CD4-positive, alpha-beta T cell treated with Interferon gamma for 1 hour (primary cell): ENCODE measurements at places on chromosomes 2 and 18.

GRCh38 chr2:102708847-102709559, 52.8 kb upstream of the TMEM182 start:
- DNase-seq, result no peak

DNA sequence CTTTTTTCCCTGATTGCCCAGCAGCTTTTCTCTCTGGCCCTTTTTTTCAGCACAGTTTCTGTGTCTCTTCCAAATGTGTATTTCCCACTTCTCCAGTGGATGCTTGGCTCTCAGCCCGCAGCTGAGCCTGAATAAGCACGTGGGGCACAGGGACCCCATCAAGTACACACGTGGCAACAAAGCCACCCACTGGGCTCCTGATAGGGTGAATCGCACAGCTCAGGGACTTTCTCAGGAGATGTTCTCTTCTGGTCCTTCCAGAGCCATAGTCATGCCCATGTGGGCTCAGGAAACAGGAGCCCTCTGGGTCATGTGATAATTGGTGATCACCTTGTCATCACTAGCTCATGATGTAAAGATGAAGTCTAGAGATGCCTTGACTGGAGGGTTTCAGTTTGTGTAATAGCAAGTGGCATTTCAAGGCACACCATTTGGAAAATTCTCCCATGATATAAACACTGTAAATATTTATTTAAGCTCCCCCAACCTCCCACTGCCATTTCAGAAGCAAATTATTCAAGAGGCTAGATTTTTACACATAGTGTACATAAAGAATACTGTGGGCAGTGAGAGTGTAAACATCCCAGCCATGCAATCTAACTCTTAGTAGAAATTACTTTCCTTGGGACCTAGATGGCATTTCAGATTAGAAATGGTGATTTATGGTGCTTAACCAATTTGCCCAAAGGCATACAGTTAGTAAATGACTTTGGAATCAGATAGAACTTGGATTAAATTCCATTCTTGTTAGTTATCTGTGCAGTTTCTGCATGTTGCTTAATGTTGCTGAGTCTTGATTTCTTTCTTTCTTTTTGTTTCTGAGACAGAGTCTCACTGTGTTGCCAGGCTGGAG, 597.5 kb downstream of the SLC4A3 start:
- no peak for DNase-seq

- no peak for DNase-seq
These were observed 17.2 kb downstream of the INPP1 start for GRCh38 chr2:190360561-190360960.

DNA sequence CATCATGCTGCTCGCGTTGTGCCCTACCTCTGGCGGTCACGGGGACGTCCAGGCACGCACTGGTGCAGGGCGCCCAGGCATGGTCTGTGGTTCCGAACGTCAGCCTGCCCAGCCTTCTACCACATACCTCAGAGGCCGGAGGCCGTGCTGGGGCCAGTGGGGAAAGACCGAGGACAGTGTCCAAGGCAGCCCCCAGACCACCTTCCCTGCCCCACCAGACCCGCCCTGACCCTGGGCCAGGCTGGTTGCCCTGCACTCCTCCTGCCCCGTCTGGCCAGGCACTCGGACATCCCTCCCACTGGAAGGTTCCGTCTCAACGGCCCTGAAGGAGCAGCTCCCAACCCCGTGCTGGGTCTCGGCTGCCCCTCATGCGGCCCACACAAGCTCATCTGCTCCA, 32.8 kb downstream of the SLC66A2 start:
- no peak for DNase-seq
